CD8-positive, alpha-beta T cell (primary cell): ENCODE measurements at places on chromosomes 4 and X.

DNA sequence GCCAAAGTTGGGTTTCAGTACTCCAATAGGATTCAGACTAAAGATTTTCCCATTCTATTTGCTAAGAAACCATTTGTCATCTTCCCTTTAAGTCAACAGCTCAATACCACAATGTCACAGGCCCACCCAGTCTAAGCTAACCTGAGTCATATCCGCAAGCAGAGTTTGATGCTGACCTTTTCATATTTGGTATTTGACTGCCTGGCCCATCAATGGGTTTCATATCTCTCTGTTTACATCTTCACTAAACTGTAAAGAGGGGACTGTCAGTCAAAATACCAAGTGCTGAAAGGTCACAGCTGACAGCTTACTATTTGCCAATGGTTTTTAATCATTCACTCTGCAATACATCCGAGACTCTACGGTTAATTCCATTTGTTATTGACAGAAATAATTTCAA is 707.5 kb upstream of the ACTRT1 start:
- no peak for DNase-seq

DNA sequence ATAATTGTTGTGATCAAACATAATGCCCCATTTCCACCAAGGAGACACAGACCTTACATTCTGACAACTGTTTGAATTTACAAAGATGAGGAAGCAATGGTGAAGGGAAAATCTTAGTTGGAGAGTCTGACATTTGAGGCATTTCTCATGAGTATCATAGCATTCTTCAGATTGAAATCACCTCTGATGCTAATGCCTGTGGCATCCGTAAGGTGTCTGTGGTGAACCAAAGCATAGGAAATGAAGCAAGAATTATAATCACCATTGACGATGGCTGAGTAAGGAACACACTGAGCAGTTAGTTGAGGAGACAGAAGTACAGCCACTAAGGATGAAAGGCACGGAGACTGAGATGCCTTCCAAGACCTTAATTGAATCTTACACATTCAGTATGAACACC is 575.7 kb downstream of the TRIML1 start:
- DNase-seq = no peak

DNA sequence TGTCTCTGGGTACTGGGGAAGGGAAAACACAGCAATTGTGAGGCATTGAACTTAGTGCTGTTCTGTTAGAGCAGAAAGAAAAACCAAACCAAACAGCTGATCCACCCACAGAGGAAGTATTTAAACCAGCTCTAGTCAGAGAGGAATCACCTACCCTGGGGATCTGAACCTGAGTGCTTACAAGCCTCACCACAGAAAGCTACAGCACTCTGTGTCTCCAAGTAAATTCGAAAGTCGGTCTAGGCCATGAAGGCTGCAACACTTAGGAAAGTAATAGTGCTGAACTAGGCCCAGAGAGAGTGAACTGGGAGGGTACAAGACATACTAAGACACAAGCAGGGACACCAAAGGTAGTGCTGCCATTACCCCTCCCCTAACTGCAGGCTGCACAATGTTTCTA is 142.2 kb upstream of the CXorf51A start:
- DNase-seq = no peak

GRCh38 chrX:47172971-47173792 is 20.4 kb upstream of the UBA1 start:
- no peak for DNase-seq

- peak; percentile 60 for DNase-seq
Measured at GRCh38 chr4:87209696-87210095, 10.7 kb downstream of the KLHL8 start.

- no peak for DNase-seq
Measured at GRCh38 chr4:98680806-98681205, 22.4 kb upstream of the TSPAN5 start.

DNA sequence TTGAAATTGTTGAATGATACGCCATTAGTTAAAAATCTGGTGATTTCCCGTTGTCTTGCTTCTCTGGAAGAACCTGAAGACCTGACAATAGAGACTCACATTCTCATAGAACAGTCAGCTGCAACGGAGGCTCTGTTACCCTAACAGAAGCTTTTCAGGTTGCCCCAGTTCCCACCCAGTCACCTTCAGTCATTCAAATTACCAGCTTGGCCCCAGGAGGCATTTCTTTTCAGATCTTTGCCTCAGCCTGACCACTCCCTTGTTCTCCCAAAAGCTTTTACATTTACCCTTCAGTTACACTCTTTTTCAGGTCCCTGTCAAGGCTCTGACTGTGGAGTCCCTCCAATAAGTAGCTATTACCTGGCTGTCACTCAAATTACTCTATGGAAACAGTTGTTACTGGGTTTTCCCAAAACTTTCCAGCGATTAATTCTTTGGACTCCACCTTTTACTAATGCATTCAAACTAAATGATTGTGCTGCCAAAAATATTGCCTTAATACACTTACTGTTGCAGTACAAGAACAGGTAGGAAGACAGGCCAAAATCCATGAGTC is 162.2 kb upstream of the FTHL17 start:
- no peak for DNase-seq

- DNase-seq = no peak
Measured at GRCh38 chrX:106009145-106009544, 29.4 kb downstream of the SERPINA7 start.

GRCh38 chr4:83582289-83582785 is 46.4 kb downstream of the GPAT3 start:
- no peak for DNase-seq

DNA sequence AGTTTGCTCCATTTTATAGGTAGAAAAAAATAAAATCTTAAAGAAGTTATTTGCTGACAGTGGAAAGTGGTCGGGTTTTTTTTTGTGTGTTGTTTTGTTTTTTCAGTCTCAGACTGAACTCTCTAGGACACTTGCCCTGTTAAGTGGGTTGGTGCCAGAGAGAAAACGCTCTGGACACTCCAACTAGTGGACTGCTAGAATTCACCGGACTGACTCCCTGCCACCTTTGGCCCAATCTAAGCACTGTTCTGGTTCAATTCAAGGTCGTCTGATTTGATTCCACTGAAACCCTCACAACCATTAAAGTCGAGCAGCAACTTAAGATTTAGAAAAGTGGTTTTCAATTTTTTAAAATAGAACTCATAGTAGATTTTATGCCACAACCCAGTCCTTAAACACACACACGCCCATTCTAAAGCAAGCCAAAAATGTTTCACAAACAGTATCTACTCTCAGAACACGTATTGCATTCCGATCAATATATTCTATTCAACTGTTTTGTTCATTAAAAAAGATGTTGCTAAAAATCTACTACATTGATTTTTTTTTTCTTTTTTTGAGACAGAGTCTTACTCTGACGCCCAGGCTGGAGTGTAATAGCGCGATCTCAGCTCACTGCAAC is 27.3 kb downstream of the RWDD4 start:
- DNase-seq = no peak

GRCh38 chrX:111869639-111870034 is 6.3 kb upstream of the TRPC5OS start:
- no peak for DNase-seq

DNA sequence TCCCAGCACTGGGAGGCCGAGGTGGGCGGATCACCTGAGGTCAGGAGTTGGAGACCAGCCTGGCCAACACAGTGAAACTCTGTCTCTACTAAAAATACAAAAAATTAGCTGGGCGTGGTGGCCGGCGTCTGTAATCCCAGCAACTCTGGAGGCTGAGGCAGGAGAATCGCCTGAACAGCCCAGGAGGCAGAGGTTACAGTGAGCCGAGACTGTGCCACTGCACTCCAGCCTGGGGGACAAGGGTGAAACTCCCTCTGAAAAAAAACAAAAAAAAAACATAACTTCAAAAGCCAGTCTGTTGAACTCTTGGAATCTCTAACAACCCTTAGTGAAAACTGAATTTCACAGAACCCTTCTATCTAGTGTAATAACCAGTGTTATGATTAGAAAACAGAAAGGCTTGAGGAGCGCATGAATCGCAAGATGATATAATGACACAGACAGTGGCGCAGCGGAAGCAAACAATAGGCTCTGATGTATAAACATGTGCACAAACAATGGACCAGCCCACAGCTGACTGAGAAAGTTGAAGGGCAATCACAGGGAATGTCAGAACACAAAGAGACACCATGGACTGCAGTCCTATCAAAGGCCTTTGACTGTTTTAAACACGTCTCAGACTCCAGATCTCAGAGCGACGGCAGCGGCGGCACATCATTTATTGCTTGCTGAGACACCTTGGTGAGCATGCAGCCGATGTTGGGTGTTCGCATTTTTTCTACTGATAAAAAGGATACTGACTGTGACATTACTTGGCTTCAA is 81.6 kb downstream of the NSUN7 start:
- DNase-seq = no peak

DNA sequence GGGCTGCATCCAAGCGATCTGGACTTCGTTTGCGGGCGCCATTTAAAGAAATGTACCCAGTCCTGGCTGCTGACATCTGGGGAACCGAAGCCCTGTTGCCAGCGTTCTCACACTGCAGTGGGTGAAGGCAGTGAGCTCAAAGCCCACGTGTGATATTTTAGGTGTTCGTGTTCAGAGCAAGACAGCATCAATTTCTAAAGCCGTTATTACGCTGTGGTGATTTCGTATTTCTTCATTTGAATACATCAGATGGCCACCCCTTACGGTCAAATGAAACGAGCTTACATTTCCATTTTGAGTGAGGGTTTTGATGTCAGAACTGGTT is 376 bp upstream of the C4orf36 start:
- DNase-seq = no peak
